ENCODE measurements at places on chromosomes 5 and 9. TPM values are rescaled to one million over a fixed set of nuclear protein-coding genes. Genes with fewer than 3 reads are reported as not detected.

GRCh38 chr5:41338136-41338675 is 124.9 kb upstream of the C6 start:
- no peaks in the 10 kb centered on the region for H3K4me1 ChIP-seq
- H3K36me3 ChIP-seq, result no peaks in the 10 kb centered on the region
- peaks cover 4% of the 10 kb centered on the region for H3K27me3 ChIP-seq
- DNase-seq, result no peak

DNA sequence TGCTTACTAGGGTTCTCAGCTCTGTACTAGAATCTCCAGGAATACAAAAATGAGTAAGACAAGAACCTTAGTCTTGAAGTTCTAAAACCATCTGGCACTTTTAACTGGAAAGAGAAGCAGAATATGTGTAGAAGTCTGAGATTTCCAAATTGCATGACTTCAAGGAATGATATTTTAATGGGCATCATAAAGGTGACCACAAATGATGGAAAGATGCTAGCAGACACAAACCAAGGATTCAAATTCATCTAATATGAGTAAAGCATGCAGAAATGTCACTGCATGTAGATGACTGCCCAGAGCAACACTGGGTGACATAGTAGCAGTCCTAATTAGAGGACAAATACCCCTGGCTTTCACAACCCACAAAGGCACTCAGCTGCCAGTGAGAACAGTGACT is 117.2 kb downstream of the RPS23 start:
- no peak overlapping the region for H3K4me3 ChIP-seq
- H3K27me3 ChIP-seq, result no peaks in the 10 kb centered on the region
- no peak for DNase-seq
- no peaks in the 10 kb centered on the region for H3K36me3 ChIP-seq

- peaks cover 2% of the 10 kb centered on the region for H3K36me3 ChIP-seq
- peaks cover 27% of the 10 kb centered on the region for H3K4me1 ChIP-seq
- H3K27me3 ChIP-seq, result no peaks in the 10 kb centered on the region
- DNase-seq, result no peak
- H3K4me3 ChIP-seq, result no peak overlapping the region
- no peak overlapping the region for H3K27ac ChIP-seq
Measured at GRCh38 chr9:86941197-86941596, 6.1 kb downstream of the GAS1 start.

PLAC8L1 gene
- total RNA-seq, result 0.97 TPM

C9orf40 gene
- total RNA-seq, result 5.1 TPM

SLC25A2 gene
- 0.48 TPM for total RNA-seq
